Activated CD4-positive, alpha-beta T cell treated with anti-CD3 and anti-CD28 coated beads for 36 hours (primary cell): ENCODE measurements at places on chromosomes 4 and X.

- DNase-seq: no peak
- H3K4me3 ChIP-seq: no peak overlapping the region
- no peak overlapping the region for H3K27ac ChIP-seq
- H3K36me3 ChIP-seq: no peaks in the 10 kb centered on the region
- no peaks in the 10 kb centered on the region for H3K4me1 ChIP-seq
- H3K27me3 ChIP-seq: no peaks in the 10 kb centered on the region
Measured at GRCh38 chrX:133881893-133882292, 103.5 kb downstream of the GPC3 start.

- H3K4me1 ChIP-seq: no peaks in the 10 kb centered on the region
- H3K27ac ChIP-seq: no peak overlapping the region
- no peak for DNase-seq
- H3K4me3 ChIP-seq: no peak overlapping the region
Measured at GRCh38 chr4:125382995-125383394, 68.2 kb downstream of the FAT4 start.

DNA sequence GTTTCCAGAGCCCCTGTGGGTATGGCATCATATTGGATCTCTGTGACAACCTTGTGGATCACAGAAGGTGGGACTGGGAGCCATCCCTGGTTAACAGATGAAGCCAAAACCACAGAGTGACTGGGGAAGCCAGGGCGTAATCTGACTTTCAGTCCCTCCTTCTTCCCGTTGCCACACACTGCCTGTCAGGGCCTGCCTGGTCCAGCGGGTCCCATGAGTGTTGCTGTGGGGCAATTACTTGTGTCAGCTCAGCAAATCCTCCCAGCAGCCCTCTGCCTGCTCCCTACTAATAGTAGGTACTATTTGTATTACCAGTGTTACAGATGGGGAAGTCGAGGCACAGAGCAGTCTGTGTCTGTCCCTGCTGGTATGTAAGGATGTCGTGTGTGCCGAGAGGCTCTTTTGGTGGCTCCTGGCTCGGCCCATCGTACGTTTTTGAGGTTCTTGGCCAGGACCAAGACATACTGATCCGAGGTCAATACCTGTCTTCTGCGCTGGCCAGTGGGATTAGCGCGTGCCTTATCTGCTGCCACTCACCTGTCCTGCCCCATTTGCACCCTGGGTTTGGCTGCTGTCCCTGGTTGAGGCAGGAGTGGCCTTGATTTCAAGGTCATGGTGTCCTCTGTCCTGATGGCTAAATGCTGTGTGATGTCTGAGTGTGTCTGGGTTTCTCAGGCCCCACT lies 5.7 kb downstream of the NSG1 start:
- peaks cover 3% of the 10 kb centered on the region for H3K36me3 ChIP-seq
- no peak for DNase-seq
- no peak overlapping the region for H3K4me3 ChIP-seq
- H3K27ac ChIP-seq: no peak overlapping the region

DNA sequence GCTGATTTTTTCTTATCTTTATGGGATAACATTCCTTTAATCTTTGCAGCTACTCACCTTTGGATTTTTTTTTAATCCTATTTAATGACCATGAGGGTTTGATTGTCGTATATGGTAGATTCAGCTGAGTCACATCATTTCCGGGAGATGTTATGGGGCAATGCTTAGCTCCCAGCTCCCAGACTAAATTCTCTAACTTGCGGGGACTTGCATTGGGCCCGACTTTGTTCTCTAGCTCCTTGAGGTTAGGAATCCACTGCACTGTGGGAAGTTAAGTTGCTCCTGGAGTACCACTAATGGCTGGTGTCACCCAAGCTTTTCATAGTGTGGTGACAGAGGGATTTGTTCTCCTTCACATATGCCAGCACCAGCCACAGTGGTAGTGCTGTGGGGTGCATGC lies 287.4 kb downstream of the TECRL start:
- no peaks in the 10 kb centered on the region for H3K4me1 ChIP-seq
